Fibroblast of lung (primary cell): ENCODE measurements at places on chromosomes 2 and 18.

DNA sequence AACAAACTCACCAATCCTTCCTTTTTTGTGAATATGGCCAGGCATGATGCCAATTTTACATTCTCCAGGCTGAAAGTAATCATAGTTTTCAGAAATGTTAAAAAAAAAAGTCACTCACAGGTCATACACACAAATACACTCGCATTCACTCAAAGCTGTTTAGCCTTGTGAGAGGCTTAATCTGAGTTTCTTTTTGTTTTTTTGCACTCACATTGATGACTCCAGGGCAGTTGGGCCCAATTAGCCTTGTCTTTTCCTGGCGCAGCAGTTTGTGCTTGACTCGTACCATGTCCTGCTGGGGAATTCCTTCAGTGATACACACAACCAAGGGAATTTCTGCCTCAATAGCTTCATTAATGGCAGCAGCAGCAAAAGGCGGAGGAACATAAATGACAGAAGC is 18.0 kb downstream of the SUCLG1 start:
- peak; percentile 15 for DNase-seq
- H3K4me1 ChIP-seq, result peaks cover 2% of the 10 kb centered on the region

GRCh38 chr2:157874997-157875640 is 1.0 kb downstream of the ACVR1 start:
- no peaks in the 10 kb centered on the region for H3K27me3 ChIP-seq
- H3K4me1 ChIP-seq, result peaks cover 6% of the 10 kb centered on the region
- peak; percentile 92 for DNase-seq
- H3K27ac ChIP-seq, result peak overlapping the region; percentile 88
- H3K36me3 ChIP-seq, result no peaks in the 10 kb centered on the region
- H3K4me3 ChIP-seq, result peak overlapping the region; percentile 74

DNA sequence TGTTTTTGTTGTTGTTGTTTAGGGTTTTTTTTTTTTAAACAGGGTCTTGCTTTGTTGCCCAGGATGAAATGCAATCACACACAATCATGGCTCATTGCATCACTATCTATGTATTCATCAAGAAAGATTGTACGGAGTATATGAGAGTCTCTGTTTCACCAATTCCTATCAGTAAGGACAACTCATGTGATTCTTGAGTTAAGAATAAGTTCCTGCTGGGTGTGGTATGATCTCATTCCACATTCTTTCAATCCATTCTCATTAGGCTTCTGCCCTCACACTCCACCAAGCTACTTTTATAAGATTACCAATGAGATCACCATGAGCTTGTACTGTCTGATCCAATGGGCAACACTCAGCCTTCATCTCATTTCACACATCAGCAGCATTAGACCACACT is 9.1 kb upstream of the AP1S3 start:
- no peaks in the 10 kb centered on the region for H3K4me1 ChIP-seq
- no peaks in the 10 kb centered on the region for H3K27me3 ChIP-seq
- no peak overlapping the region for H3K4me3 ChIP-seq
- H3K27ac ChIP-seq, result peak overlapping the region; percentile 28

GRCh38 chr2:217356781-217357180 is 496.9 kb upstream of the TNP1 start:
- no peak overlapping the region for H3K27ac ChIP-seq
- H3K4me3 ChIP-seq, result no peak overlapping the region
- no peaks in the 10 kb centered on the region for H3K36me3 ChIP-seq
- no peaks in the 10 kb centered on the region for H3K27me3 ChIP-seq

GRCh38 chr18:7291046-7291445 is 60.2 kb downstream of the LRRC30 start:
- no peak overlapping the region for H3K4me3 ChIP-seq
- DNase-seq, result no peak
- no peak overlapping the region for H3K27ac ChIP-seq
- no peaks in the 10 kb centered on the region for H3K4me1 ChIP-seq
- no peaks in the 10 kb centered on the region for H3K36me3 ChIP-seq
- no peaks in the 10 kb centered on the region for H3K27me3 ChIP-seq

DNA sequence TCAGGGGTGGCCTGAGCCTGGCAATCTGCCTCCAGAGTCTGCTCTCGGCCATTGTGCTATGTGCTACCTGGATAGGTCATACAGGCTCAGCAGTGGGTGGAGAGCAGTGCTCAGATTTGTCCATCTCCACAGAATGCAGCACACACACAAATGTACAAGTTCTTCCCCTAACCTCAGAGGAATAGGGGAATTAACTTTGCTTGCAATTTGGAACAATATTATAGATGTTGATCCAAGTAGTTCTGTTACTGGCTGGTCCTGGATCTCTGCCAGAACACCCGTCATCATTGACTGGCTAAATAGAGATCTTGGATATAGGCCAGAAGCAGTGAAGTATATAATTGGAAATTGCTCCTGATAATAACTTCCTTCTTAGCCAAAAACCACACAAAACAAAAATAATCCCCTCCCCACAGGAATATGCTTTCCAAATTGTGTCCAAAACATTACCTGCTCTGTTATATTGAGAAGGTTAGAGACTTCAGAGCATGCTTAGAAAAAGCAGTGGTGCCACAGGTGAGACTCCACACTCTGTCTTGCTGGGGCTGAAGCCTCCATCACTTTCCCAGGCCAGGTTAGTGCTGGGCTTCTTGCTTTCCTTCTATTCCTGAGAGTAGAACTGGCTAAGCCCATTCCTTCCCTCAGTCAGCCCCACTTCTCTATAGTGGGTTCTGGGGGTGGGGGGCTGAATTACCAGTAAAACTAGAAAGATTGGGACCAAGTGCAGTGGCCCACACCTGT is 38.8 kb downstream of the NCAPH start:
- peaks cover 7% of the 10 kb centered on the region for H3K36me3 ChIP-seq
- peak; percentile 28 for DNase-seq
- no peak overlapping the region for H3K4me3 ChIP-seq
- no peak overlapping the region for H3K27ac ChIP-seq

- H3K27me3 ChIP-seq, result no peaks in the 10 kb centered on the region
- H3K27ac ChIP-seq, result no peak overlapping the region
- H3K36me3 ChIP-seq, result no peaks in the 10 kb centered on the region
- no peaks in the 10 kb centered on the region for H3K4me1 ChIP-seq
- no peak overlapping the region for H3K4me3 ChIP-seq
These were observed 67.4 kb downstream of the DYM start for GRCh38 chr18:49393011-49393410.

- no peak overlapping the region for H3K27ac ChIP-seq
- H3K4me3 ChIP-seq, result no peak overlapping the region
- no peak for DNase-seq
- H3K4me1 ChIP-seq, result no peaks in the 10 kb centered on the region
- H3K27me3 ChIP-seq, result no peaks in the 10 kb centered on the region
These were observed 10.8 kb downstream of the SNORC start for GRCh38 chr2:232880764-232881351.

DNA sequence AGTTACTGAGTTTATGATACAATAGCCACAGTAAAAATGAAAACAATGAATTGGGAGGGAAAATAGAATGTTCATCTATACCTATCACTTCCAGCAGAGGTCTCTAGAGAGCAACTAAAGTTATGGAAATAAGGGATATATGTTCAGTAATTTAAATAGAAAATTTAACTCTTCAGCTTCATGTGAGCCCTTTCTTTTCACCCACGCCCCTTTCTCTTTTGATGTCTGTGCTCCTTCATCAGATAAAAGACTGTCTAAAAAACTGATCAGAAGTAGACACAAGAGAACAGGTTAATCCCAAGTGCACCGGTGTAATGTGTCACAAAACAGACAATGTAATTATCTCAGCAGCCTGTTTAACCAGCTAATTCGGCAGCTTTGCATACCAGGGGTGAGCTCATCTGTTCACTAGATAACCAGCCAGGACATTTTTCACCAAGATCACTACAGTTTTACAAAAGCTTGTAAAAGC is 238.5 kb upstream of the ERBB4 start:
- H3K27me3 ChIP-seq, result no peaks in the 10 kb centered on the region
- no peak overlapping the region for H3K27ac ChIP-seq
- H3K4me1 ChIP-seq, result no peaks in the 10 kb centered on the region
- H3K4me3 ChIP-seq, result peak overlapping the region; percentile 37
- DNase-seq, result peak; percentile 41

DNA sequence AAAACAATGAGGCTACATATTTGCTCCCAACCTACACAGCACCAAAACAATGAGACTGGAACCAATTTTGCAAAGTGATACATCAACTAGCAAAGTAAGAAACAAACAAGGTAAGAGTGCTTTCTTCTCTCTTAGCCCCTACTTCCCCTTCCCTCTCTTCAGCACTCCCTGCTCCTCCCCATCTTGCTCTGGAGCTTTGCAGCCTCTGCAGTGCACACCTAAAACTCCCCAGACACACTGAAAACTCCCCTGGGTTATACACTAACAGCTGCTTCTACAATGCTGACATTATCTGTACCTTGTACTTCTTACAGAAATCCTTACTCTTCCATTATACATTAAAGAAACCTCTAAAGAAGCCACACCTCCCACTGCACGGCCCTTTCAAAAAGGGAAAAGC is 93.7 kb downstream of the RBMS1 start:
- no peak overlapping the region for H3K27ac ChIP-seq
- peaks cover 32% of the 10 kb centered on the region for H3K4me1 ChIP-seq
- DNase-seq, result no peak
- H3K27me3 ChIP-seq, result no peaks in the 10 kb centered on the region
- no peak overlapping the region for H3K4me3 ChIP-seq

DNA sequence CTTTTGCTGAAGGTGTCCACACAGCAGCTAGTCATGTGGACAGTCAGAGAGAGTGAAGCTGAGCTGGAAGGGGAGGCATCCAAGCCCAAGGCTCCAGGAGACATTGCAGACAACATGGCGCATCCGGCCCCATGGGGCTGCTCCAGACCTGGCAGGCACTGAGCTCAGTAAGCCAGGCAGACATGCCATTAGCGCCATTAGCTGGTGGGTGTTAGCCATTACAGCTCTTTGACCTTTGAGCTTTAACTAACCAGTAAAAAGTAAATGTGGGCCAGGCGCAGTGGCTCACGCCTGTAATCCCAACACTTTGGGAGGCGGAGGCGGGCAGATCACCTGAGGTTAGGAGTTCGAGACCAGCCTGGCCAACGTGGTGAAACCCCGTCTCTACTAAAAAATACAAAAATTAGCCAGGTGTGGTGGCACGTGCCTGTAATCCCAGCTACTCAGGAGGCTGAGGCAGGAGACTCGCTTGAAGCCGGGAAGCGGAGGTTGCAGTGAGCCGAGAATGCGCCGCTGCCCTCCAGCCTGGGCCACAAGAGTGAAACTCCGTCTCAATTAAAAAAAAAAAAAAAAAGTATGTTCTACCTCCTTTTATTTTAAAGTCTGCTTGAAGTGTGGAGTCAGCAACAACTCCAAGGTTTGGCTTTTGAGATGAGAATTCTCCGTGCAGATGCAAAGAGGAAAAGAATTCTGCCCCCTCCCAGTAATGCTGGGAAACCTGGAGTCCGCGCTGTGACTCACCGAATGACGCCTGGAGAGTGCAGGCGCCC is 69.4 kb downstream of the TWSG1 start:
- no peak overlapping the region for H3K27ac ChIP-seq
- H3K4me1 ChIP-seq, result no peaks in the 10 kb centered on the region
- H3K27me3 ChIP-seq, result no peaks in the 10 kb centered on the region
- H3K36me3 ChIP-seq, result no peaks in the 10 kb centered on the region

- no peak overlapping the region for H3K4me3 ChIP-seq
- H3K4me1 ChIP-seq, result peaks cover 4% of the 10 kb centered on the region
- H3K36me3 ChIP-seq, result no peaks in the 10 kb centered on the region
- no peaks in the 10 kb centered on the region for H3K27me3 ChIP-seq
- no peak for DNase-seq
These were observed 73.1 kb upstream of the KCNE4 start for GRCh38 chr2:222978850-222979249.

DNA sequence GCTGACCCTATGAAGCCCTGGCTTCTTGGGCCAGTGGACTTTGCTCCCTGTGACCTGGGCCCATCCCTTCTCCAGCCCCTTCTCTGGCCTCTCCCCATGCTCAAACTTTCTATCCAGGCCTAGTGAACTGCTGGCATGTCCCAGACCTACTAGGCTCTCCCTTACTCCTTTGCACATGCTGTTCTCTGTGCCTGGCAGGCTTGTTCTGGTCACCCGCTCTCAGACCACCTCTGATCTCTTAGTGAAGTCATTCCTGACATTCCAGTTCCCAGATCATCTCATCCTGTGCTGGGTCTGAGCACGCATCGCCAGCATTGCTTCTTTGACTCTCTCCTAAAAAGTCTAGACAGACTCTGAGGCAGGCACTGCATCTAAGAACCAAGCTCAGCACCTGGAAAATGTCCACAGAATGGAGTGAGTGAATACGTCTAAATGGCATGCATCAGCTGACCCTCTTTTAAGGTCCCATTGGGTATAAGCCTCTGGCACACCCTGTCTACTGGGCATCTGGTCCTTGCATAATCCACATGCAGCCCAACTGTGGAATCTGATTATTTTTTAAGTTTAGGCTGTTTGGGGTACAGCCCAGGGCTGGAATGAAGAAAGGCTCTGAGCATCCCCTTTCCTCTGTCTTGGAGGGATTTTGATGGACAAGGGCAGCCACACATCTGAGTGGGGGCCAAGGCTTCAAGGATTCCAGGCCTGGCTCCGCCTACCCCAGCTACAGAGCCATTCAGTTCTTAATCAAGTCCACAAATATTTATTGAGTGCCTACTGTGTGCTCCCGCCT is 130.6 kb upstream of the HAAO start:
- peaks cover 46% of the 10 kb centered on the region for H3K4me1 ChIP-seq
- DNase-seq, result peak; percentile 94
- no peaks in the 10 kb centered on the region for H3K36me3 ChIP-seq
- peak overlapping the region; percentile 88 for H3K27ac ChIP-seq
- no peaks in the 10 kb centered on the region for H3K27me3 ChIP-seq
- H3K4me3 ChIP-seq, result no peak overlapping the region

GRCh38 chr2:69989441-69990105 is 28.1 kb upstream of the ASPRV1 start:
- no peaks in the 10 kb centered on the region for H3K4me1 ChIP-seq
- DNase-seq, result no peak
- no peaks in the 10 kb centered on the region for H3K27me3 ChIP-seq
- H3K36me3 ChIP-seq, result no peaks in the 10 kb centered on the region
- no peak overlapping the region for H3K27ac ChIP-seq
- H3K4me3 ChIP-seq, result no peak overlapping the region

DNA sequence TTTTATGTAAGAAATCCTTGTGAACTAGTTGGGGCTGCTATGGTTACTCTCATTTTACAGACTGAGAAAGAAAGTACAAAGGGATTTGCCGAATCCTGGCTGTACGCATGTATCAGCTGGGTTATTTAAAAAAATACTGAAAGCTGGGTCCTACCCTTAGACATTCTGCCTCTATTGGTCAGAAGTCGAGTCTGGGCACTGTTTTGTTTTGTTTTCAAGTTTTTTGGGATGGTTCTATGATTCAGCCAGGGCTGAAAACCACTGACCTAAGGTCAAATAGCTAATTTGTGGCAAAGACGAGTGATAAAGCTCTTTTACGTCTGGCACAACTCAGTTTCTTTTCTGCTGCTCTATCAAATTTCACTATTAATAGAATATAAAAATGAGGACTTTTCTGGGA is 5.9 kb upstream of the SLC8A1 start:
- H3K4me3 ChIP-seq, result no peak overlapping the region
- H3K4me1 ChIP-seq, result peaks cover 2% of the 10 kb centered on the region
- DNase-seq, result peak; percentile 72
- no peaks in the 10 kb centered on the region for H3K27me3 ChIP-seq
- H3K27ac ChIP-seq, result no peak overlapping the region
- no peaks in the 10 kb centered on the region for H3K36me3 ChIP-seq
